ENCODE measurements at places on chromosomes 7 and 10. TPM values are rescaled to one million over a fixed set of nuclear protein-coding genes. Genes with fewer than 3 reads are reported as not detected.

SPDYE5 gene
- not detected for total RNA-seq

AUTS2 gene
- 89.1 TPM for total RNA-seq

TTYH3 gene
- total RNA-seq = 79.9 TPM

TRPV6 gene
- total RNA-seq = not detected

AGR2 gene
- total RNA-seq = not detected

LLCFC1 gene
- total RNA-seq = not detected

Data from aorta (tissue), 5 donors.